IMR-90 (cell line): ENCODE measurements at places on chromosomes 7 and 10.

GRCh38 chr10:117427356-117427755, 52.1 kb upstream of the PDZD8 start:
- DNase-seq, result no peak

- no peak for DNase-seq
Observed at GRCh38 chr10:1123198-1123597, 67.0 kb downstream of the WDR37 start.

DNA sequence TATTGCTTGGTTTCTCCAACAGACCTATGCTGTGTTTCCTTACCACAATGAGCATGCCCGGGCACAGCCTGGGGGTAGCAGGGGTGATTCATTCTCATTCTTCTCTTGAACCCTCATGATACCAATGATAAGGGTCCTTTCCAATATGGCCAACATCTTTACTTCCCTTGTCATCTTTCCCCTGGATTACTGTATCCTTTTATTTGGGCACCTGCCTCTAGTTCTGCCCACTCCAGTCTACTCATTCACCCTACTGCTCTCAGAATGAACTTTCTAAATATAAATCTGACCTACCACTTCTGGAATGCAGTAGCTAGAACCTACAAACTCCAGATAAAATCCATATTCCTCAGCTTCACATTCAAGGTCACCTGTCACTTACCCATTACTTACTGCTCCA, 26.4 kb upstream of the ITPRID1 start:
- no peak for DNase-seq

DNA sequence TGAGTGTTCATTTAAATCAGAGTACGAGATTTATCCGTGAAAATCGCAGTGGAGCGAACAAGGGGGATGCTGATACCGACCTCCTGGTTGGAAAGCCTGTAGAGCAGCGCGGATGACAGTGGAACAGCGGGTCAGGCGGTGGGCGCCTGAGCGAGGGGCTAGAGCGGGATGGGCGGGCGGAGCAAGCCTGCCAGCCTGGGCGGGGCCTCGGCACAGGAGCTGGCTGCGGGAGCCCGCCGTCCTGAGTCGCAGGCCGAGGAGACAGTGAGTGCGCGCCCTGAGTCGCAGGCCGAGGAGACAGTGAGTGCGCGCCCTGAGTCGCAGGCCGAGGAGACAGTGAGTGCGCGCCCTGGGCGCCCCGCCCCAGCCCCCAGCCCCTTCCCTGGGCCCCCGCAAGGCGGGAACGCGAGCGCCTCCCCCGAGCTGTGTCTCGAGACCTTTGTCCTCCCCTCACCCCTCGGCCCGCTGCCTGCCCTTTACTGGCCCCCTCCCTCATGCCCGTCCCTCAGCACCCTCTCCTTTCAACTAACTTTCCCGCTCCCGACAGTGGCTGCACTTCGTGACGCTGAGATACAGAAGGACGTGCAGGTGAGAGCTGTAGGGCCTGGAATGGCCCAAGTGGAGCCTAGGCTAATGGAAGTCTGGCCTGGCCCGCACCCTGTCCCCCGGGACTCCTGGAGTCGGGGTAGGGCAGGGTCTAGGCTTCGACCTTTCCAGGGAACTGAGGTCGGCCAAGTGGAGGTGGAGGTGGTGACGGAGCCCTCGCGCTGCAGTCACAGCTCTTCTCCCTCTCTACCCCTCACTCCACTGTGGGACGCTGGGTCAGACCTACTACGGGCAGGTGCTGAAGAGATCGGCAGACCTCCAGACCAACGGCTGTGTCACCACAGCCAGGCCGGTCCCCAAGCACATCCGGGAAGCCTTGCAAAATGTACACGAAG, at the start of gene AS3MT:
Gene AS3MT (plus strand): TSS at position 213 of the 941 bp plus-strand sequence. CDS start 123 bp downstream, at position 336.
- no peak for DNase-seq

DNA sequence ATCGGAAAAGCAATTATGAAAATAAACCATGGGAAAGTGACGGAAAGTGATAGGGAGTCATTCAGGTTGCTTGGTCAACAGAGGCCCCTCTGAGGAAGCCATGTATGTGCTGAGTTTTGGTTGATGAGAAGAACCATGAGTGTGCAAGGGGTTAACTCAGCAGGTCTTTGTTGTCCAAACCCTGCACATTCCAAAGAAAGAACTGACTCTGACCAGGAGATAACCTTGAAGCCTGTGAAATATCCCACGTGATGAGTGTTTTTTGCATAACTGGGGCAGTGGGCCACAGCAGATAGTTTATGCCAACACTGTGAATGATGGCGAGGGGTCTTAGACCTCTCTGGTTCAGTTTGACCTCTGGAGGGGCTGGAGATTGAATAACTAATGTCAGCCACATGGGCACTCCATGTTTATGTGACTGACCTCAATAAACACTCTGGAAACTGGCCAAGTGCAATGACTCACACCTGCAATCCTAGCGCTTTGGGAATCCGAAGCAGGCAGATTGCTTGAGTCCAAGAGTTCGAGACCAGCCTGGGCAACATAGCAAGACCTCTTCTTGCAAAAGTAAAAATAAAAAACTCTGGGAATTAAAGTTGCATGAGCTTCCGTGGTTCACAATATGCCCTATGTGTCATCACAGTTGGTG, 154.0 kb upstream of the FOXK1 start:
- DNase-seq, result no peak

GRCh38 chr10:65142641-65143435, 1621.6 kb downstream of the REEP3 start:
- DNase-seq, result no peak

- DNase-seq, result no peak
Observed at GRCh38 chr10:113859261-113859660, 4.8 kb downstream of the NHLRC2 start.

DNA sequence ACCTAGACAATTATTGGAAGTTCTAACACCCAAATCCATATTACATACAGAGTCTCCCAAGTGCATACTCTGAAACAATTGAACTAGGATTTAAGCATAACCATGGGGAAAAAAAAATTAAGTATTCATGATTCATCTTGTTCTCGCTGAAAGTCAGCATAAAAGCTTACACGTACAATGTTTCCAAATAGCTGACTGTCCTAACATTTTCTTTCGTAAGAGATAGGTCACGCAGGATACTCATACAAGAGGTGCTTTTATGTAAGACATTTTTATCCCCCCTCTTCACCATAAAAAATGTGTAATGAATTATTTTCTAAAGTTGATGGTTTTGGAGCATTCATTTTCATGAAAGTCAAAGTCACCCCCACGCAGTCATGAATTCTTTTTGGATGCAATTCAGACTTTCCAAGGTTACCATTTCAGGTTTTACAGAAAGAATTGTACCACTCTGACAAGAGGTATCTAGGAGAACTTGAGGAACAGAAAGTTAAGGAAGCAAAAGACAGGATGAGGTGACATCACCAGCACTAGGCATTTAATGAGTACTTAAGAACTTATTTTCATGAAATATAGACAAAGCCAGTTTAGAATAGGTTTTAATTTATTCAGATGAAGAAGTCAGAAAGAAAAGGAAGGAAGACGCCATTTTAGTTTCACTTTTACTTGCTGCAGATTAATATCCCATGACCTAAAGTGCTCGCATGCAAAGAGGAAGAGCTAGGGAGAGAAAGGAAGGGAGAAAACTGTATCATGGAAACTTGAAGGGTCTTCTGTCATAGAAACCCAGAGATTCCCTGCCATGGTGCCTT, 55.8 kb downstream of the TMEM26 start:
- DNase-seq, result peak; percentile 48

GRCh38 chr7:143447466-143447865, 4.2 kb downstream of the TAS2R60 start:
- no peak for DNase-seq

DNA sequence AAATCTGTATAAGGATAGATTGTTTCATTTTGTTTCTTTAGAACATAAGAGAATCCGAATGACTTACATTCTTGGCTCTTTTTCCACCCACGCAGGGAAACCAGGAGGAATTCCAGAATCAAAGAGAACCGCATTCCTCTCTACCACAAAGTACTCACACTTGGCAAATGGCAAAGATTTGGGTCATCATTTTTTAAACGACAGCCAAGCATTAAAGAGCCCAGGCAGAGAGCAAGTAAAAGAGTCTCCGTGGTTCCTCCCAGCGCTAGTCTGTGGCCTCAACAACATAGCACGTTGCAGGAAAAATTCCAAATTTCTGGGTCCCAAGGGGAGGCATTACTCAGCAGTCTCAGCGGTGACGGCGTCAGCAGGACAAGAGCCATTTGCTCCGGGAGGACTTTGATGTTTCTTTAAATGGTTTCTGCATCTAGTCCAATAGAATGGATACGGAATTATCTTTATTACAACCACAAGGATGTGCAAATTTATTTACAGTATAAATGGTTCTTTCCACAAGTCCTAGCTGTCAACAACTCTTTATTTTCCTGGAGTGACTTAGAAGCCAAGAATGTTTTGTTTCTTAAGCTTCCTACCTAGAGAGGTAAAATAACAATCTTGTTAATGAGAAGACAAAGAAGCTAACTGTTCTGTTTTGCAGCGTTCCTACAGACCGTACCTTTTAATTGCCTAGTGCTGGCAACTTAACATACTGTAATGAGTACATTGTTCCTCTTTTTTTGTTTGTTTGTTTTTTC, 232.5 kb downstream of the SKIDA1 start:
- DNase-seq, result peak; percentile 98

GRCh38 chr7:111329367-111330234, 232.7 kb downstream of the IMMP2L start:
- DNase-seq, result peak; percentile 33

DNA sequence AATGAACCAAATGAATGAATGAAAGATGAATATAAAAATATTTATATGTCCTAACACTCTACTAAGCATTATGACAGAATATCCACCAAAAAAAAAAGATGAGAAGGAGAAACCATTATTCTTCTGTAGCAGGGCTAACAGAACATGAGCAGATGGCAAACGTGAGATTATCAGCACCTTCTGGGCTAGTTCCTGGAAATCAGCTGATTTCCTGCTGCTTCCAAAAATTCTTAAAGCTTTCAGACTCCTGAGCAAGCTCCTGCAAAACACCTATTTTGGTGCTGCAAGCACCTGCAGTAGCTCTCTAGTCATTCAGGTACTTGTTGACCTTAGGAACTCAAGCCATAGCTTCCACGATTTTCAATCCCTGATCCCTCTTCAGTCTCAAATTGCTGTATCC, 51.8 kb downstream of the NPSR1 start:
- no peak for DNase-seq

DNA sequence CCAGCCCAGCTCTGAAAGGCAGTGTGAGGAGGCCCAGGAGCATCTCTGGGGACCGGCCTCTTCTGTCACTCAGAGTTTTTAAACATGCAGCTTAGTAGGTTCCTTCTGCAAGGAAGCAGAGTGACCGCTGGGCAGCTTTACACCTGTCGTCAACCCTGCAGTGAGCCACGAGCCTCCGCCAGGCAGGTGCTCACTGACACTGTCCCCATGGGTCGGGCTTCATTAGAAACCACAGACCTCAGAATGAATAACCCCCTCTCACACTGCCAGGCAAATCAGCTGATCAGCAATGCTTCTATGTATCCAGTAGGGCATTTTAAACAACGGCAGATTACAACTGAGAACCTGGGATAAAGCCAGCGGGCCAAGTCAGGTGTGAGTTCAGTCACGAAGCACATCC, 106.1 kb downstream of the MAD1L1 start:
- DNase-seq, result no peak

GRCh38 chr7:117793976-117794375, 79.3 kb downstream of the CTTNBP2 start:
- DNase-seq, result no peak

DNA sequence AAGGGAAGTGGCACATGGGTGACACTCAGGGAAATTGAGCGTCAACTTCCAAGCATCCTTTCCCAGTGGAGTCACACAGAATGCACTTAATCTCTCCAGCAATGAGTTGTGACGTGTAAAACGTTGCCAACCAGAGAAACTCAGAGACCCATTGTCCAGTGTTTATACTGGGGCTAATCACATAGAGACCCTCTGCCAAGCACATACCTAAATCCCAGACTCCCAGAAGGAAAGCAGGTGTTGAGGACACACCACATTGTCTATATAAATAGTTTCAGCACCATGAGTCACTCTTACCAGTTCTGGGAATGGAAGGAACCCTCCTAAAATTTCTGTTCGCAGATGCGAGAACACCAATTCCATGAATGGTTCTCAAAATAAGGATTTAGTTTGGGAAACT, 76.4 kb upstream of the BET1 start:
- no peak for DNase-seq
